ENCODE measurements at places on chromosomes 3 and 15.

- no peak for DNase-seq
Measured at GRCh38 chr3:148896062-148896461, 31.0 kb downstream of the CPA3 start.

GRCh38 chr3:58049143-58049785, 41.0 kb downstream of the FLNB start:
- no peak for DNase-seq

DNA sequence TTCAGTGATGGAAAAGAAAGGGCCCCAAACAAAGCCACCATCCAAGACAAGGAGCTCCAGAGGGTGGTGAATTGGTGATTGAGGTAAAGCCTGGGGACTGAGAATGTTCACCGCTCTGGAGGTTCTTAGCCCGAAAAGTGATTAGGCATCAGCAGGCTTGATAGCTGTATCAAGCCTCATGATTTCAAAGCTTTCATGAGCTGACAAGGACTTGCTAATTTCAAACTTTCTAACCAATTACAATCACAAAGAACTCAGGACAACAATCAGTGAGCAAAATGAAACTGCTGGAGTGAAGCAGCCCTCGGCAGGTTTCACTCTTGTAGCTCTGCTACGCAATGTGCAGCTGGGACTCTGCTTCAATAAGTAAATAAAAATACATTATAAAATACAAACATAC, 391.3 kb downstream of the TIGIT start:
- no peak for DNase-seq

- DNase-seq = no peak
Measured at GRCh38 chr15:58419803-58420524, 11.8 kb upstream of the LIPC start.

DNA sequence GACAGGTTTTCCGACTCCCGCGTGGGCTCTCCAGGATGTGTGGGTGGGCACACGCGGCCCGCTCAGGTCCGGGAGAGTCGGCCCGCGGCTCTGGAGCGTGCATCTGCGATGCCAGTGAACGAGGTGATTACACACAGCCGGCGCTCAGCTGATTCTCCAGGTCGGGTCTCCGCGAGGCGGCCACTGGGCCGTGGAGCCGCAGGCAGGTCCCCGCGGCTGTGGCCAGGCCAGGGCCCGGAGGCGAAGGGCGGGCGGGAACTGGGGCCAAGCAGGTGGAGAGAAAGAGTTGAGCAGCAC, 13.2 kb downstream of the PAK6 start:
- no peak for DNase-seq

- no peak for DNase-seq
Measured at GRCh38 chr3:109640146-109640652, 302.9 kb upstream of the DPPA4 start.

DNA sequence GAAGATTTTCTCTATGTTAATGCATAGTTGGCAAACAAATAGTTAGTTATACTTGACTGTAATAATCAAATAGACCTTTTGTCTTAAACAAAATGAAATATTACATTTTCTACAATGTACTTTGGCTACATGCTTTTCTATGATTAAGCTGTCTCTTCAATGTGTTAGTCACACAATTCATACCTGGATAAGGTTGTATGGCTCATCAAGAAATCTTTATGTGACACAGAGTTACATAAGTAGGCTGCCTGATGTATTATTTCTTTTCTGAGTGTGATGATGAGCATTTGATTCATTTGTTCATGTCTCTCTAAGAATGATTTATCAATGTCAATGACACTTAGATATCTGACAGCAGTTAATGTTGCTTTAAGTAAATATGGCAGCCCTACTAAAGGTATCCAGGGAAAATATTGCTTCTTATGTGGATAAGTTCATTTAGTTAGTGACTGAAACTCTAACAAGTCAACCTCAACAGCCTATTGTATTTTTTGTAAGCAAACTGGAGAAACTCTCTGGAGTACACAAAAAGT, 157.4 kb upstream of the SOX2 start:
- DNase-seq = no peak

DNA sequence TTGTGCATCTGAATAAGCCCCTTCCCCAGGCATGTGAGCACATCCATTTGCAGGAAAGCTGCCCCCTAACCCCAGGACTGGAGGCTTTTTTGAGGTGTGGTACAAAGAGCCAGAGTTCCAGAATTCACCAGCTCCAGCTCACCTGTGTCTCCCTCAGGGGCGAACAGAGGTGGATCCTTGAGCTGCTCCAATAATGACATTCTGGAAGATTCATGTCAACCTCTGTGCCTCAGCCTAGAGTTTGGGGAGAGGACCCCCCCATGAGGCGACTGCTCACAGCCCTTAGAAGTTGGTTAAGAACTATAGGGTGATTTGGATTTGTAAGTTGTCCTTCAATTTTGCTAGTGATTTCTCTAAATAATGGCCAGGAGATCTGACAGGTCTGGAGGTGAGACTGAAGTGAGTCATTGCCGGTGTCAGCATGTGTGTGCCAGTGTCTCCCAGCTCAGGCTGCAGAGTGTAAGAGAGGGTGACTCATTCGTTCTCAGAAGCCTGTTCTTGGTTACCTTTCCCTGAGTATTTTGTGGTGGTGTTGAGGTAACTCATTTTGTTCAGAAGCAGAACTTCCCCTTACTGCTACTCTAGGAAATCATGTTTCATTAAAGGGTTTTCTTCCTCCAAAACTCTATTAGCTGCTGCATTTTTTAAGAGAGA, 136.9 kb upstream of the TOPAZ1 start:
- no peak for DNase-seq

- no peak for DNase-seq
Measured at GRCh38 chr3:195758721-195759353, 38.1 kb downstream of the MUC20 start.

GRCh38 chr3:67790043-67790442, 135.6 kb upstream of the SUCLG2 start:
- DNase-seq = peak; percentile 53

- DNase-seq = no peak
Measured at GRCh38 chr3:127618891-127619290, 10.1 kb upstream of the PODXL2 start.

DNA sequence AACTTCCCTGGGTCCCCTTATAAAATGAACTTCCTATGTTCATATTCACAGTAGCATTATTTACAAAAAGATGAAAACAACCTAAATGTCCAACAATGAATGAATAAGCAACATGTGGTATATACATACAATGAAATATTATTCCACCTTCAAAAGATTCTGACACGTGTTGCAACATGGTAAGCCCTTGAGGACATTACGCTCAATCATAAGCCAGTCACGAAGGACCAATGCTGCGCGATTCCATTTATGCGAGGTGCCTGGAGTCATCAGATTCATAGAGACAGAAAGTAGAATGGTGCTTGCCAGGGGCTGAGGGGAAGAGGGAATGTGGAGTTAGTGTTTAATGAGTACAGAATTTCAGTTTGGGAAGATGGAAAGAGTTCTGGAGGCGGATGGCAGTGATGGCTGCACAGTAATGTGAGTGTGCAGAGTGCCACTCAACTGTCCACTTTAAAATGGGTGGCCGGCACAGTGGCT, 88.8 kb upstream of the ALDH1A3 start:
- no peak for DNase-seq

GRCh38 chr15:90126022-90126421, 23.8 kb upstream of the IDH2 start:
- no peak for DNase-seq

DNA sequence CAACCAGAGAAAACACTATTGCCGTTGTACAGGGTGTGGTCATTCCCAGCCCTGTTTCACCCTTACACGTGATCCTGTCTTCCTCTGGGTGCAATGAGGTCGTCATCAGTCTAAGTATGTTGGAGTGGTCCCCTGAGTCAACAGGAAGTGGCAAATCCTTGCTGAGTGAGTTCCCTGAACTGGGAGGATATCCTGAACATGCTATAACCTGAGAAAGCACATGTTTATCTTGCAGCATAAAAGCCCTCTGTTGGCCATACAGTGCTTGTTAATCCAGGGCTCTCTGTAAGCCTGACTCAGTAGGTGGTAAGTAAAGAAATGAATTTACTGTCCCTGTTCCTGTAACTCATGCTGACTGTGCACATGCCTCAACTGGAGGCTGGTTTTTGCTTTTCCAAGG, 477.8 kb upstream of the RGMA start:
- DNase-seq = no peak

DNA sequence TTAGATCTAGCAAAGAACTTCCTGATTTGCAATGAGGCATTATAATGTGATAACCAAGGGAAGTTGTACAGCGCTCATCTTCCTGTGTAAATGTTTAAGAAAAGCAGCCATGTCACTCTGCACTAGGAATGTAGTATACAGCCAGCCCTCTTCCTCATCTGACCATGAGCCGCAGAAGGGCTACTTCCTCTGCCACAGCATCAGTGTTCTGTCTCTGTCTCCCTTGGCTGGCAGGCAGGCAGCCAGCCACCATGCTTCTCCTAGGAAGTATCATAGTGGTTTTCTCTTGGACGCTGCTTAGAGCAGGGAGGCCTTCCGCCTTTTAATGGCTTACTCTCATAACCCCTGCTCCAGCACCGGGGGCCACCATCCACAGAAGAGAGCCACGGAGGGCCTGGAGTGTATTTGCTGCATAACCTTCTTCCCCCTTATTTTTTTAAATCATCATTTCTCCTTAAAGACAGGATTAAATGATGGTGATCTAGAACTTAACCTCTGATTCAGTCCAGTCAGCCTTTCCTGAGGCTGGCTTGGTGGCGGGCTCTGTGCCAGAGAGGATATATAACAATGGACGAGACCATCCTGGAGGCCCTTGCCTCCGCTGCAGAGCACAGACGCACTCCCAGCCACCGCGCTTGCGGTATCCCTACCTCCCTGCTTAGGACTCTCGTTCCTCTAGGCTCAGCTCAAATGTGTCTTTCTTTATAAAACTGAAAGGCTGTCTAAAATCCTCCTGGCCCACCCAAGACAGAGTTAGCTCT, 57.3 kb upstream of the PLXNA1 start:
- DNase-seq = no peak

DNA sequence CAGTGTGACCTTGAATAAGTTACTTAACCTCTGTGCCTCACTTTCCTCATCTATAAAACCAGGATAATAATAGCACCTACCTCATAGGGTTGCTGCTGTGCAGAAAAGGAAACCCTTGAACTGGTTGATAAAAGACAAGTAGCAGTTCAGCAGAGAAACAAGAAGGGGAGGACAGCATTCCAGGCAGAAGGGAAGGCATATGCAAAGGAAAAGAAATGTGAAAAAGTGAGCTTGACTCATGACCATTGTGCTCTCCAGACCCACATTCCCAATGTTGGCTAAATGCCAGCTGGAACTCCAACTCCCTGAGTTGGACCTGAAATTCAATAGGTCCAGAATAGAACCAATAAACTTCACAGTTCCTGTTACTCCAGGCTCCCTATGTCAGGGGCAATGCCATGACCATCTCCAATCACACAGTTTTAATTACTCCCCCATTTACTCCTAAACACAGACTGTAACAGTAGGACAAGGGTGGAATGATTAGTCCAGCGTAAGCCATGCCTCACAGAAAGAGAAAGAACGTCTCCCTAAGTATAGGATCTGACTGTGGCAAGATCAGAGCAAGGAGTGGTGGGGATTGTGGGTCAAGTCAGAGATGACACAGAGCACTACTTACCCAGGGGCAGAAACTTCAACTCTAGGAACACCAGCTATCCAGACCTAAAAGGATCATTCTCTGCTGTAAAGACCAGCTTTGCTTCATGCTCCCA, 26.9 kb downstream of the PRKAR2A start:
- DNase-seq = no peak

DNA sequence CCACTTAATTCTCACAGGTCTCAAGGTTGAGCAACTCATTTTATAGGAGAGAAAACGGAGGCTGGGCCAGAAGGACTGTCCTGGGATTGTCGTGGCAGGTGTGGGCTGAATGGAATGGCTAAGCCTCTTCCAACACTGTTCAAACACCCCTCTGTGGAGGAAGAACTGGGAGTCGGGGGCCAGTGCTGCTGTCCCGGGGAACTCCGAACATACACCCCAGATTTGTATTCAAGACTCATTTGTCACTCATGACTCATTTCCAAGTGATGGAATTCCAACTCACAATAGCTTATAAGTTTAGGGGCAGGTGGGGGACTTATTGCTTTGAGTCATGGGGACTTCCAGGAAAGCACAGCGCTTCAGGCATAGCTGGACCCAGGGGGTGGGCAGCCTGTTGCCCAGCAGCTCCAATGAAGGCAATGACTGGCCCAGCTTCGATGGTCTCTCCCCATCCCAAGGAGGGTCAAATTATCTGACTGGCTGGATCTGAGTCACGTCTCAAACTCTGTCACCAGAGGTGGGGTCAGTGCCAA, 72.5 kb downstream of the TM2D3 start:
- DNase-seq = no peak
